CD4-positive, alpha-beta T cell treated with Interleukin-1 beta for 1 hour (primary cell): ENCODE measurements at places on chromosomes 7 and 10.
A peak's percentile ranks its signal among the peaks of the same experiment; 100 is the strongest.

DNA sequence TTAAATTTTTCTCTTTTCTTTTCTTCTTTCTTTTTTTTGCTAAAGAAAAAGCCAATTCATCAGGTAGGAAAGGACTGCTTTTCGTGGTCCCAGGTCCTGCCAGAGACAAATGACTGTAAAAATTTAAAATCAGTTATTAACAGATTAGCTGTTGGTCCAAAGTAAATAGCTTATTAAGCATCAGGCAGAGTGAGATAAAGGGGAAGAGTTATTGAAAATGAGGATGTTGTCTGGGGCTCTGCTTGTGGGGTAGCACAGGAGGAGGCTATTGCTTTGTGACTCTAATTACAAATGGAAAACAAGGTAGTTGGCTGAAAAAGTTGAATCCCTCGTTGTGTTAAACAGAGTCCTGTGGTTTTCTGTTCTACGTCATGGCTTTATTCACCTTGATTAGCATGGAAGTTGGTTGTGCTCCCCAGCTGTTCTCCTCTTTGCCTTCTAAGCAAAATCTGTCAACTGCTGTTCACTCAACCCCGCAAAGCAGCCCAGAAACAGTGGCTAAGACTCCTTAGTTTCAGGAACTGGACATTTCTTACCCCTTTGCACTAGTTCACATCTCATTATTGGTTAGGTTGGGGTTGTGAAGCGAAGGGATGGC lies 128.9 kb downstream of the SNX10 start:
- DNase-seq, result no peak

- no peak for DNase-seq
These were observed 198.7 kb downstream of the ZNF438 start for GRCh38 chr10:30832749-30833627.

DNA sequence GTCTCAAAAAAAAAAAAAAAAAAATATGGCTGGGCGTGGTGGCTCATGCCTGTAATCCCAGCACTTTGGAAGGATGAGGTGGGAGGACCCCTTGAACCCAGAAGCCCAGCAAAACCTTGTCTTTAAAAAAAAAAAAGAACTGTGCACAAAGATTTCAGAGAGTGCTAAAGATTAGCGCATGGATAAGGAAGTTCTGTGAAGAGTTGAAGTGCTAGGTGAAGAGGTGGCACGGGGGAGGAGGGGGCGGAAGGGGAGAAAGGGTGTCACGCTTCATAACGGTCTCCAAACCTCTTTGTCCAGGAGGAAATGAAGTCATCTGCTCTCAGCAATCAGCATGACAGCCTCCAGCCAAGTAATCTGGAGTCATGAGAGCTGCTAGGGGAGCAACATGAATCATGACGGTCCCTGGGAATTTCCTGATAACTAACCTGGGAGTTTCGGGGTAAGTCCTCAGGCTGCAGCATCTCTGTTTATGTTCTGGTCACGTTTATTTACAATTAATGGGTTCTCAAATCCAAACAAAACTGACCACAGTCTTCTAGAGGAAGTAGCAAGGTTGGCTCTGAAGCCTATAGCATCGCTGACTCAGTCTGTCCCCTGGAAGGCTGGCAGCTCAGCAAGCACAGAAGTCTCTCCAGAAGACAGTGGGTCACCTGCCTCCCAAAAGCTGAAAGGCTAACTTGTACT lies 1.9 kb upstream of the PLAU start:
- peak; percentile 45 for DNase-seq

GRCh38 chr7:112357136-112357535 lies 93.1 kb upstream of the IFRD1 start:
- no peak for DNase-seq

GRCh38 chr10:72124989-72125388 lies 36.6 kb upstream of the SPOCK2 start:
- DNase-seq, result no peak
